ENCODE measurements at places on chromosomes 2 and 18.
A peak's percentile ranks its signal among the peaks of the same experiment; 100 is the strongest.

DNA sequence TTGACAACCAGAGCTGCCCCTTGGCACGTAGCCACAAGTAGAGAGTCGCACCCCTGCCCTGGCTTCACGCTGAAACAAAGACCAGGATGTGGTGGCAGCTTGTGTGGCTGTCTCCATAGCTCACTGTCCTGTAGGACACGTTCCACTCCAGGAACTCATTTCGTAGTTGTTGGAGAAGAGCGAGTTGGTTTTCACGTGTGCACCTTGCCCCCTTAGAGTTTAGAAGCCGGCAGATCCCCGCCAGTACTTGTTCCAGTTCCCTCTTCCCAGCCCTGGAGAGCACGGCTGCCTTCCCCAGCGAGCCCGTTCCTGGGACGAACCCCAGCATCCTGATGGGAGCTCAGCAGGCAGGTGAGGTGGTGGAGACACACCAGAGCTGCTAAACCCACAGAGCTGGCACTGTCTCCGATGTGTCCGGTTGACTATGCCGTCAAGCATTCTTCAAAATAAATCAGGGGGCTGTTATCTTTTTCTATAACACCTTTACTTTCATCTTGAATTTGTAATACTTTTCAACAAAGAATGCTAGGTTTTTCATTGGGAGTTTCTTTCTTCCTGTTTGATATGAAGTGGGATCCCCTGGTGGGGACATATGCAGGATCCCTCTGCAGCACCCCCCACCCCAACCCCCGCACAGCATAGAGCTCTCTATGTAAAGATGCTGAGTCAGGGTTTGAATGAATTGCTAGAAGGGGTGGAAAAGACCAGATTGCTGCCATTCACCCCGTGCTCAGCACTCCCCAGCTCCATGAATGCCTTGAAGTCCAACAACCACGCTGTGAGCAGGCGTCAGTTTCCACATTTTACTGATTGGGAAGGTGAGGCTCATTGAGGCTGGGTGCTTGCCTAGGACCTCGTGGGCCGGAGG lies 44.5 kb downstream of the GREB1 start:
- DNase-seq = no peak

GRCh38 chr2:171490577-171490976 lies 31.7 kb upstream of the CYBRD1 start:
- DNase-seq = no peak

DNA sequence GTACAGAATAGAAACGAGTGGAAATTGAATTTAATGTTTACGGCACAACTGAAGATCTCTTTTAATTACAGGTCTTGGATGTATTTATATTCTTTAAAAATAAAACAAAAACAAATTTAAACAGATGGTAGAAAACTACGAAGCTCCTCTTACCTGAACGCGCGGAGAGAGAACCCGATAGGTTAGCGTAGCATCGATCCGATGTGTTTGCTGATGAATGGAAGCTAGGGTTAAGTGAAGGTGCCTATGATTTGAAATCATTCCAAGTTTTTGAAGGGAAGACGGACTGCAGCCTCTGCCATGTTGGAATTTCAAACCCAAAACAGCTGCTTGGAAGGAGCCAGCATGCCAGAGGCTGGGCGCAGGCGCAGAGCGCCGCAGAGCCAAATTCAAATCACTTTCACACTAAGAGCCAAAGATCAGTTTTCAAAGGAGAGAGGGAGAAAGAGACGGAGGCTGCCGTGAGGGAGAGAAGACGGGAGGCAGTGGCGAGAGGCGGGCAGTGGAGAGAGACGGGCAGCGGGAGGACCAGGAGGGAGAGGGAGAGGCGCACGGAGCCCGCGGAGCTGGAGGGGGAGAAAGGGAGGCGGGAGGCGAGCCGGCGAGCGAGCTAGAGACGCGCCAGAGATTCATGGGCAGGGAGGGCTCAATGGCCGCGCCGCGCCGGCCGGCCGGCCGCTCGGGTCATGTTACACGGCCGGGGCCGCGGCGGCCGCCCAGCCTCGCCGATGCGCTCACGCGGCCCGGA lies at the start of gene FIGN:
Gene FIGN, minus strand, starts transcription at position 324 of the 748 bp plus-strand sequence. CDS start 1,081 bp downstream, outside the sequence.
- DNase-seq = peak; percentile 91

- DNase-seq = peak; percentile 16
Observed at GRCh38 chr2:19408592-19408991, 50.2 kb upstream of the OSR1 start.

DNA sequence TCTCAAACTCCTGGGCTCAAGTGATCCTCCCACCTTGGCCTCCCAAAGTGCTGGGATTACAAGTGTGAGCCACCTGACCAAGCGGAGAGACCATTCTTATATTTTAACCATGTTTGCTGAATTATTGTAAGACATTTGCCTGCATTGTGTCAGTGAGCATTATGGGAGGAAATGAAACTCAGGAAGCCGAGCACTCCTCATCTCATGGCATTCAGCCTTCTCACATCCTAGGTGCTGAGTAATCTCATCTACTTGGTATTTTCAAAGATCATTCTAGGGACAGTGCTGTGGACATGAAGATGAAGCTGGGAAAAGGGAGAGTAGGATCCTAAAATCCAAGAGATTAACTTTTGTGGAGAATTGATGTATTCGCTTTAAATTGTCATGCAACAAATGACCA lies 66.1 kb downstream of the NAPG start:
- peak; percentile 8 for DNase-seq

DNA sequence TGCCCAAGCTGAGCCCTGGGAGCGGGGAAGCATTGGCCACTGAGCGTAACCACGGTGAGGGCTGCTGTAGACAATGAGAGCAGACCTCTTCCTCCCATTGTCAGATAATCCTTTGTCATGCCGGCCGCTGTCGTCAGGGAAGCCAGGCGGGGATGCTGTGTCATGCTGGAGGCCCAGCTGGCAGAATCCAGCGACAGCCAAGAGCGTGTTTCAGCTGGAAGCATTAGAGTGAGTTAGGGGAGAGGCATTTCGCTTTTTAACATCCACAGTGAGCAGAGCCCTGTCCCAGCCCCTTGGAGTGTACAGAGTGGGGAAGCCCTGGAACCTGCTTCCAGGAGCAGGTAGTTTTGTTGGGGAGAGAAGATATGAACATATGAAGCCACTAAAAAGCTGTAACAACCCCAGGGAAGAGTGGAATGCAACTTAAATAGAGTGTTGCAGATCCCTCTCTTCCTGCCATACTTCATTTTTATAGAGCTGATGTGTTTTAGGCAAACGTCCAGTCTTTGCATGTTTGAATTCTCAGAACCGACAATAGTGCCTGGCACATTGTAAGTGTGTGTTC lies 7.0 kb downstream of the CTIF start:
- DNase-seq = peak; percentile 48

DNA sequence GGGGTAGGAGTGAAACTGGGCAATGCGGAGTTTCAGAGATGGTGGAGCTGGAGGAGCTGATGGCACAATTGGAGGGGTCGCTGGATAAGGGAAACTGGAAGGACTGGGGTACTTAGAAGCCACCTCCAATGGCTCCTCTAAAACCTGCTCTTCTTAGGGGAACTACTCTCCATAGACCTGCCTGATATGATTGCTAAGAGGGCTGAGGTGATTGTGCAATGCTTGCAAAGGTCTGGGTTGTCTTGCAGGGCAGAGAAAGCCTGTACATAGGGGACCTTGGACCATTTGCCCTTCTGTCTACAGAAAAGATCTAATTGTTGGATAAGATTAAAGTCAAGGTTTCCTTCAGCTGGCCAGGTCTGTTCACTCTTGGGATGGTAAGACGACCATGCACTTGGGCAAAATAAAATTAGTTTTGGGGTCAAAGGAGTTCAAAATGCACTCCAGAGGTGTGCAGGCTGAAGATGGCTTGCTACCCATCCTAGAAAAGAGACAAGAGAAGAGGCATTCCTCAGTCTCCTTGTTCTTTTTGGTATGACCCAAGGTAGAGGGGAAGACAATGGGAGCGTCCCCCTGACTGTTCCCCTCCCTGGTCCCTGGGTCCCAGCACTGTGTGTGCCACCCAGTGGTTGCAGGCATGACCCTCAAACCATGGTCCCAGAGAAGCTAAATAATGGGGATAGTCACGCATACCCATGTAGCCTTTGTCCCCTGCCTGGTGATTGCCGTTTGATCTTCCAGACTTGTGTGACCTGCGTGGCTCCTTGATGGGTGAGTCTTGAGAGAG lies 41.1 kb downstream of the STK17B start:
- DNase-seq = no peak

- peak; percentile 72 for DNase-seq
Observed at GRCh38 chr18:69161383-69162028, 239.2 kb upstream of the DOK6 start.

DNA sequence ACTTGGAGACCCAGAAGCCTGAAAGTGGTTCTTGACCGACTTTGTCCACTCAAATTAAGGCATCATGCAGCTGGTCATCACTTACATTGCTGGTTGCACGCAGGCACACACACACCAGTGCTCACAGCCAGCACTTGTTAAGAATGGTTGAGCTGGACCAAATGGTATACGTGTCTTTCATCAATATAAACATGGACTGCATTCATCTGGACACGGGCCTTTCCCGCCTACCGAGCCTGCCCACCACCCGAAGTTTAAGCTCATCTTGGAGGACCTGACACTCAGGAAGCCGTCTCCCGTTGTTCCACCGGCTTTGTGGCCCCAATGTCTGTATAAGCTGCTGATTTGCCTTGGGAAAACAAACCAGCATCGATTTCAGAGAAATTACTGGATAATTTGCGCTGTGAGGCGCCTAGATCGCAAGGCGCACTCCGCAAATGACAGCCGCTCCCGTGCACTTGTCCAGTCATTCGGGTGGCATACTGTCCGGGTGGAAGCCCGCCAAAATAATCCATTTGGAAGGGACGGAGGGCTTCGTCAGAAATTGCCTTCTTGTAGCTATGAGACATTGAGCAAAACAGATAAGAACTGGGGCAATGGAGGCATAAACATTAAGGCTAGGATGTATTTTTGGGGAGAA lies 40.1 kb upstream of the AKAIN1 start:
- peak; percentile 25 for DNase-seq

DNA sequence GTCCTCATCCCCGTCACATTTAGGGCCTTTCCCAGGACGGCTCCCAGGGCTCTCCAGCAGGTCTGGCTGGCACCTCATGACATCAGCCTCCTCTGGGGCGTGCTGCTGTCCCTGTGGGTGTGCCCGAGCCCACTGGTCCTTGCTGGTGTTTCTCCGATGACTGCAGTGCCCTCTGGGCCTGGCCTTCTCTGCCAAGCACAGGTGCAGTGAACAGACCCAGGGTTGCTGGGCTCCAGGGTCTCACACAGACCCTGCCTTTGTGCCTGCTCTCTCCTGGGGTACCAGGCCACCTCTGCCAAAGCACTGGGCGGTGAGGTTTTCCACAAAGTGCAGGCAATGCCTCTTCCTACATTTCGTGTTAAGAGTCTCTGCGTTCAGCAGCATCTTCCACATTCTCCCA lies 246.1 kb downstream of the ACKR3 start:
- DNase-seq = no peak

DNA sequence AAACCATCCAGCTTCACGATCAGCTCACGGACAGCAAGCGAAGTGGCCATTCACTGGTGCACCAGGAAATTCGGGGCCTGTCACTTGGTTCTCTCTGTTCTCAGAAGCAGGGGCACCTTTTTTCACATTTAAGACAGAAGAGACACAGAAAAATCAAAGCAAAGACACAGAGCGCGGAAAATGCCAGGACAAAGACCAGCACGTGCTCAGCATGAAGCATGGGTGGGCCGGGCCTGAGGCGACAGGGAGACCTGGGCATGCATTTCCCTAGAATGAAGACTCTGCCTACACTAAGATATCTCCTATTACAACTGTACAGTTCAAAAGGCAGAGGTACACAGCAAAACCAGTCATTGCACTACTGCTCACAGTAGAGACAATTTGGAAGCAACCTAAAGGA lies 117.4 kb upstream of the ID2 start:
- no peak for DNase-seq

DNA sequence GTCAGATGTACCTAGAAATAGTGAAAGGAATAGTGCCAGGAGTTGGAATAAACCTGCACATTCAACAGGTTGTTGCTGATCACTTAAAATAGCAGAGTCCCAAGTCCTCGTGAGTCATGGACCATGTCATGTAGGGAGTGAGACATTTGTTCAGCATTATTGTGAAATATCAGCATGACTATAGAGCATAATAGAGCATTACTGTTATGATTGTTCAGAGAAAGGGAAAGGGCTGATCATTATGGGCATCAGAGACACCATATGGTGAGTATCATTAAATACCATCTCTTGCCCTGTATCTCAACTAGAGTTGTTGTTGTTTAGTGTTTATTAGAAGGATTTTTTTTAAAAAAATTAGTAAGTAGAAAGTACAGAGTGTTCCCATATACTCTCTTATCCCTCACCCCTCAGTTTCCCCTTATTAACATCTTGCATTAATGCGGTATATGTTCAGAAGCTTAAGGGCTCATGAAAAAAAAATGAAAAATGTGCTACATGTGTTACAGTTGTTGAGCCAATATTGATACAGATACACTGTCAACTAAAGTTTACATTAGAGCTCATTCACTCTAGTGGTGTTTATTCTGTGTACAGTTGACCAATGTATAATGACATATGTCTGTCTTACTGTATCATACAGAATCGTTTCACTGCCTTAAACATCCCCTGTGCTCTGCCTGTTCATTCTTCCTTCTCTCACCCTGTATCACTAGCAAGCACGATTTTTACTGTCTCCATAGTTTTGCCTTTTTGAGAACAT lies 5.7 kb downstream of the ELAC1 start:
- DNase-seq = peak; percentile 41

DNA sequence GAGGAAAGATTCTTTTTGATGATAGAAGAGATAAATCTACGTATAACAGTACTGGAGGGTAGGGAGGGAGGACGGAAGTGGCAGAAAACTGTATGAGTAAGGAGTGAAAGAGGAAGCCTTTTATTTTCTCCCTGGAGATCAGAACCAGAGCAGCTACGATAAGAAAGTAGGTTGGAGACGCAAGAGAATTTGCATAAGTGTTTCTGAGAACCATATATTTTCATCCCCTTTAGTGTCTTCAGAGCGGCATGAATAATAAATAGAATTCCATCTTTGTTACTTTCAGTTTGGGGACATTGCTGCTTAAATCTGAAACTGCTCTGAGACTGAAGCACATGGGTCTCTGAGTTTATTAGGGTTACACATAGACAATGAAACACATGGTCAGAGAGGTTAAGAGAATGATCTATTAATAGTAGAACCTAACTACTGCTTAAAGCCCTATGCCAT lies 230.2 kb upstream of the TNP1 start:
- DNase-seq = peak; percentile 56

DNA sequence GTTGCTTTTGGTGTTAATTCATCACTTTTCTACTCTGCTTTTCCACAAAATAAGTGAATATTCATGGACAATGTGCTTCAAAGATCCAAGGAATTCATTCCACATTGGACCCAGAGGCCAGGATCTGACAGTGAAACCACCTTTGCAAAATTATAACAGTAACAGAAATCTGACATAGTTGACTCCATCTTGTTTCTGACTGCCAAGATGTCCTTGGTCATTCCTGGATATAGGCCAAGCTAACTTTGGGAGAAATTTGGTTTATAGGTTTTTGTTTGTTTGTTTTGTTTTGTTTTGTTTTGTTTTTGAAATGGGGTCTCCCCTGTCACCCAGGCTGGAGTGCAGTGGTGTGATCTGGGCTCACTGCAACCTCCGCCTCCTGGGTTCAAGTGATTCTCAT lies 10.3 kb downstream of the MPPE1 start:
- DNase-seq = no peak

All from choroid plexus epithelial cell (primary cell).